Mesenchymal stem cell (in vitro differentiated cells and primary cell): ENCODE measurements at places on chromosomes 13 and 19.

DNA sequence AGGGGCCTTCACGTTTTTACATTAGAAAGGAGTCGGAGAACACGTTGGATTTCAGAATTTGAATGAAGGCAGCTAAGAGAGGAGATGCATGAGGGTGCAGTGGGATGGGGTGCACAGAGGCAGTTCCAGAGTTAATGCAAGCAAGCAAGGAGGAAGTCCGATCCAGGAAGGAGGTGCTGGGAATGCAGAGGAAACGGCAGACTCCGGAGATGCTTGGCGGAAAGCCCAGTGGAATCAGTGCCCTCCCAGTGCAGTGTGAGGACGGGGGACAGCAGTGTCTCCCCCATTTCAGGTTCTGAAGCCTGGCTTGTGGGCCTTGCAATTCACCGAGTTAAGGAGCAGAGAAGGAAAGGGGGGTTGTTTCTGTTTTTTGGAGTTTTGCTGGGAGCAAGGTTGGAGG, 100.4 kb downstream of the COL4A2 start:
- DNase-seq, result no peak

DNA sequence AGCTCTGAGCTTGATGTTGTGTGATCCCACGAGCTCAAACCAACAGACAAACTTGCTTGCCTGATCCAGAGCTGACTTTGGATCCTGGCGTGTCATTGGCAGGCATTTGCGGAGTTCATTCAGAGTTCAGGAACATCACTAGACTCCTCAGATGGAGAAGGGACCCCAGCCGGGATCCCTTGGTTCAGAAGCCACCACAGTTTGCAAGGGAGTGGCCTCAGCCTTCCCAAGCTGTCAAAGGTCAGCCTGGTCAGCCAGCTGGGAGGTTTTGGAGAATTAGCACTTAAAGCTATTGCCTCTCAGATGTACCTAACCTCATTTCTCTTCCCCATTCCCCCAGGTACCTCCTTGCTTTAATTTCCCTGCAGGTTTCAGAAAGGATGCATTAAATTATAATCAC, 208.8 kb upstream of the SOX21 start:
- DNase-seq, result no peak

GRCh38 chr13:26280295-26280694, 26.4 kb downstream of the CDK8 start:
- peak; percentile 12 for DNase-seq

DNA sequence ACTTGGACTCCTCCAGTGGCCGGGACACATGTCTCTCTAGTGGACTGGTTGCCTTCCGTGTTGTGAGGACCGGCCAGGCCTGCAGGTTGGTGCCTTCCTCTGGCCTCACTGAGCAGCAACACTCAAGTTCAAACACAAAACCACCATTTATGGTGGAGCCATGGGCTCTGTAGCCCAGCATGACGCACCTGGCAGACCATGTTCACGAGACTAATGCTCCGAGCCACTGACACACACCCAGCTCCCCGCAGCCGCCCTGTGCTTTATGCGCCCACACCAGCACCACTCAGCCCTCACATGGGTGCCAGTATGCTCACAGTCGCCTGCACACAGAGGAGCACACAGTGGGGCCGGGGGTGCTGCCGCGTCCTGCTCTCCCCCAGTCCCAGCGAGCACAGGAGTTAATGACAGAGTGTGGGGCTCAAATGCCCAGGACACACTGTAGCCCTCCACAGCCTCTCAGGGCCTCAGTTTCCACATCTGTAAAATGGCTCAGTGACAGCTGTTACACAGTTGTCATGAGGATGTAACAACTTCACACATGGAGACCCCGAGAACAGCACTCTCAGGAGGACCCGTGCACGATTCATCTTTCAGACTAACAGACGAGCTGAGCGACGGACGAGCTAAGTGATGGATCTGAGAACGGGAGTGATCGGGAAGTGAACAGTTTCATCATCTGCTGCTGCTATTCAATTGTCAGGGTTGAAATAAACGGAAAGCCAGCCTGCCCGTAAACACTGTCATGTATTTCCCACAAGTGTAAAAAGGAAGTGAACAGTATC, 7.8 kb downstream of the GAS6 start:
- DNase-seq, result no peak

GRCh38 chr13:93927431-93927830, 552.1 kb downstream of the DCT start:
- DNase-seq, result no peak

GRCh38 chr19:51059715-51060114, 5.2 kb downstream of the KLK13 start:
- DNase-seq, result no peak

DNA sequence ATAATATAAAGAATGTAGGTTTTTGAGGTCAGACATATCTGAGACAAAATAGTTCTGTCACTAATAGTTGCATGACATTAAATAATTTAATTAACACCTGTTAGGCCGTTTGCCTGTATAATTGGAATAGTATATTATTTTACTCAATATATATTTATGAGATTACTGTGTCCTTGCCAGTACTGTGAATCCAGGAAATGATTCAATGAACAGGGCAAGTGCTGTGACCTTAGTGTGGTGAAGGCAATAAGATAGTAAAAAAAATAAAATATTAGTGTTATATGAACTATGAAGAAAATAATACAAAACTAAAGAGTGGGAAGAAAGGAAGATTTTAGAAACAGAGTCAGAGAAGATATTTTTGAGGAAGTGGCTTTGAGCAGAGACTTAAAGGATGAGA, 403.7 kb downstream of the PCDH9 start:
- DNase-seq, result no peak

DNA sequence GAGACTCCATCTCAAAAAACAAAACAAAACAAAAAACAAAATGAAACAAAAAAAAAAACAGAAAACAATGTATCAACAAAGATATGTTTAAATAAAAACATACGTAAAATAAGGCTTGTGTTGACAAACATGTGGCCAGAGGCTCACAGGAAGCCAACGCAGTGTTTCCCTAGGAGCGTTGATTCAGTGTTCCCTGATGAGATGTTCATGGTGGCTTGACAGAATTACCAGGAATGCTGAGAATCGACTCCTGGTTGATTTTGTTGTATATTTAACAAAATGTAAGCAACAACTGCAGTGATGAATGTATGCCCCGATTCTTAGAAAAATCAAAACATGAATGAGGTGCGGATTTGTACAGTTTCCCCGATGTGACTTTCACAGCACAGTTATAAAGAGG, 8.9 kb upstream of the ZNF787 start:
- DNase-seq, result no peak

- no peak for DNase-seq
Measured at GRCh38 chr13:65155861-65156260, 2074.3 kb downstream of the PCDH9 start.

GRCh38 chr13:34738254-34738992, 203.6 kb upstream of the NBEA start:
- no peak for DNase-seq

DNA sequence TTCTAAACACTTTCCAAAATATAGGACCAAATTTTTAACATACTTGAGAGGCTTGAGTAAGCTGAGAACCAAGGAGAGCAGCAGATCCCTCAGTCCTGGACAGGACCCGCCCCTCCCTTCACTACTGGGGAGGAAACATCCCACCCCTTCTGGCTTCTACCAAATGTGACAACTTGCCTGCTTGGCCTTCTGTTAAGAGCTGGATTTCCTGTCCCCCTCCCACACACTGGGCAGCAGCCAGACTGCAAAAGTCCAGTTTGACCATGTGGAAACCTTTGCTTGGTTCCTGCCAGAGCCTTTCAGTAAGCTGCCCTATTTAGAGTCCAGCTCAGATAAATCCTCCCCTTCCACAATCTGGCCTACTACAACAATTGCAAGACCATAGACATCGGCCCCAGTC, 84.3 kb downstream of the FGF14 start:
- peak; percentile 19 for DNase-seq

DNA sequence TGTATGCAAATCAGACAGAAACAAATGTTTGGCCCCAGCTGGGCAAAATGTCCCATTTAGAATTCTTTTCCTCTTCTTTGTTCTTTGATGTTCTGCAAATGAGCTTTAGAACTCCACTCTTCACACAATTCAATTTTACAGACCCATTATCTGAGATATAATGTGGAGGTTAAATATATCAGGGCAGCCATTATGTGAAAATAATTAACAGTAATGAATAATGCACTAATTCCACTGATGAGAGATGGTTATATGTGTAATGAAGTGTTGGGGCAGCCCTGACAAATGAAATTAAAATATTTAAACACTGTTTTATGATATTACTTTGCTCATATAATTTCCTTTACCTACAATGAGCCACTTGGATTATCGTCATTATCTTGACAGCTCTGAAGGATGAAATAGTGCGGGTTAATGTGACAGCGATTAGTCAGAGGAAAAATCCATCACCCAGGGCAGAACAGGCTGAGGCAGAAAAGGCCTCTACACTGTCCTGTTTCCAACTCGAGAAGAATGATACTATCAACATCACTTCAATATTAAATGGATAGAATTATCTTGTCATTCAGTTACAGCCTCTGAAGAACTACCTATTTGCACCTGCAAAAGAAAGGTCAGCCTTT, 321.1 kb downstream of the RBM26 start:
- DNase-seq, result no peak

DNA sequence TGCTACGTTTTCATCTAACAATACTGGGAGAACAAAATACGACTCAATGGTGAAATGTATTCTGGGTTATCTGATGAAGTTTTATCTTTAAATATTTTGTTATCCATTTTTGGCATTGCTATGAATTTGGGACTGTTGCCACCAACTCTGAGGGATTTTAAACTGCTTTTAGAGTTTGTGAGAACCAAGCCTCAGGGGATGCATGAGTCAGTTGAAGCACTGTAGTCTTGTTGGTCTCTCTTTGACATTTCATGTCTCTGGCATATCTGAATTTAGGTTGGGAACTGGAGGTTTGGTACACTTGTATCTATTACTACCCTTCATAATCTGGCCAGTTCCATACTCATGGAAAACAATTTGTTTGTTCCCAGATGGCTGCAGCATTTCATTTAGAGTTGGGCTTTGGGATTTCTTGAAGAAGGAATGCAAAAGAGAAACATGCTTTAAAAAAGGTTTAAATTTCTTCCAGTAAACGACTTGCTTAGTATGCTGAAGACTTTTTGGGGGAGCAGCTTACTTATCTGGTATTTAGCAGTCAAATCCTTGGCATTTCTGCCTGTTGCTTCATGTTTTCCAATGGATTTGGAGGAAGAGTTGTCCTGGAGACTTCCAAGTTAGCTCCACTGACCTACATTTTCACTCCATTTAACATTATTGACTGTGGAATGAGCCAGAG, 28.9 kb downstream of the ARHGEF7 start:
- DNase-seq, result no peak

GRCh38 chr13:59547950-59548349, 615.8 kb downstream of the DIAPH3 start:
- no peak for DNase-seq

DNA sequence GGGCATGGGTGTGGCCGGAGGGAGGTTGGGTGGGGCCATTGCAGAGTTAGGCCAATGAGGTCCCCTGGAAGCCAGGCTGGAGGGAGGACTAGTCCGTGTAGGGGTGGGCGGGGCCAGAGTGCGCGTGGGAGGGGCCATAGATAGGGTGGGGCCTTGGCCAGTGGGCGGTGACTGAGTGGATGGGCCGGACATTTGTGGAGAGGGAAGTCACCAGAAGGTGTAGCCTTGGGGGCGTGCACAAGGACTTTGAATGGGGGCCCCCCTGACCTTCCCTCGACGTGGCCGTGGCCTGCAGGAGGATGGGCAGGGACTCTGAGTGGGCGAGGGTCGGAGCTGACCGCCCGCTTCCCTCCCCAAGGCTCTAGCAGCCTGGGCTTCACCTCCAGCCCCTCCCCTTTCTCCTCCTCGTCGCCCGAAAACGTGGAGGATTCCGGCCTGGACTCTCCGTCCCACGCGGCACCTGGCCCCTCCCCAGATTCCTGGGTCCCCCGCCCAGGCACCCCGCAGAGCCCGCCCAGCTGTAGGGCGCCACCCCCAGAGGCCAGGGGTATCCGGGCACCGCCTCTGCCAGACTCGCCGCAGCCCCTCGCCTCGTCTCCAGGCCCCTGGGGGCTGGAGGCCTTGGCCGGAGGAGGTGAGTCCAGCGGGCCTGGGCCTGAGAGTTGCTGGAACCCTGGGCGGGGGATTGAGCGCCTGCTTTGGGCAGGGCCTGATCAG, 16.5 kb upstream of the B3GNT3 start:
- DNase-seq, result peak; percentile 56

GRCh38 chr19:35143818-35144217, 763 bp downstream of the FXYD7 start:
- DNase-seq, result no peak

DNA sequence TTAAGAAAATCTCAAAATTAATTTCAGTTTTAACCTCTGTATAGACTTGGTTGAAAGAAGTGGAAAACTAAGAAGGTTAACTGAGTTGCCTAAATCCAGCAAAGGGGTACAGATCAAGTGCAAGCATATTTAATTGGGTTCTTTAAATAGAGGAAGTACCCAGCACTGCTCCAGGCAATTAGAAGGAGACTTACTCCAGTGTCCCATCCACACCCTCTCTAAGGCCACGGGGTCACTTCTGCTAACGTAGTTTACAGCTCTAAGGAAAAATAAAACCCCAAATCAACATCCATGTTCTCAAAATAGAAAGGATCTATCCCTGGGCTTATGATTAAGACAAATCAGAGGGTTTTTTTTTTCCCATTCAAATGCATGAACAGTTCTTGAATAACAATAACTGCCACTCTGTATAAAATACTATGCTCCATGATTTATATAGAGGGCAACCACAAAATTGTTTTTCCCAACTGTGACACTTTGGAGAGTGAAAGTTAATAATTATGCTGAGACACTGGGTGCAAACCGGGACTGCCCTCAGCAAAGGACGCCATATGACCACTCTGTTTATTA, 4.6 kb downstream of the FRY start:
- no peak for DNase-seq

DNA sequence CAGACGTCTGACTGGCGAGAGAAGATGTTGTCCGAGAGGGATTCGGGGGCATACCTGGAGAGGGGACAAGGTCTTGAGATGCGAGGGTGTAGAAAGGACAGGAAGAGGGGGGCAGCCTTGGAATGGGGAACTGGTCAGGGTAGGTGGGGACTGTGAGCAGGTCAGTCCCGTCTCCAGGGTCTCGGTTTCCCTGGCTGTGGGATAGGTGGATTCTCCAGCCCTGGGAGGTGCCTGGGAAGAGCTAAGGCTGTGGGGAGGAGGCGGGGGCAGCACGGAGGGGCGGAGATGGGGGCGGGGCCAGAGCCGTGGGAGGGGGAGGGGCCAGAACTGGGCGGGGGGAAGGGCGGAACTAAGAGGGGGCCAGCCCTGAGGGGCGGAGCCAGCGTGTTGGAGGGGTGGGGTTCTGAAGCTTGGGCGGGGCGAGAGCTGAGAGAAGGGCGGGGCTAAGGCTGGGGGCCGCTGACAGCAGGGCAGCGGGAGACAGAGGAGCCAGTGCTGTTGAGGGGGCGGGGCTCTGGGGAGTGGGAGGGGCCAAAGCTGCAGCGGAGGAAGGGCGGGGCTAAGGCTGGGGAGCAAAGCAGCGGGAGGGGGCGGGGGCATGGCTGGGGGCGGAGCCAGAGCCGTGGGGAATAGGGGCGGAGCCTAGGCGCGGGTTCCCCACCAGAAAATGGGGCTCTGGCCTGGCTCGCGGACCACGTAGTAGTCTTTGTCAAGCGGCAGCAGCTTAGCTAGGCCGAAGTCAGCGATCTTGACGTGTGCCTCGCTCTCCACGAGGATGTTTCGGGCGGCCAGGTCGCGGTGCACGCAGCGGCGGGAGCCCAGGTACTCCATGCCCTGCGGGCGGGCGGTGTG, 9.5 kb upstream of the INSL3 start:
- peak; percentile 83 for DNase-seq
